Natural killer cell (primary cell): ENCODE measurements at places on chromosomes 2 and 18. TPM values are rescaled to one million over a fixed set of nuclear protein-coding genes. Genes with fewer than 3 reads are reported as not detected.
A peak's percentile ranks its signal among the peaks of the same experiment; 100 is the strongest.

GRCh38 chr2:175766880-175767279 is 235.2 kb downstream of the LNPK start:
- H3K4me1 ChIP-seq: no peaks in the 10 kb centered on the region
- no peak overlapping the region for H3K27ac ChIP-seq
- H3K4me3 ChIP-seq: no peak overlapping the region
- no peak for DNase-seq

- no peaks in the 10 kb centered on the region for H3K27me3 ChIP-seq
- H3K36me3 ChIP-seq: no peaks in the 10 kb centered on the region
- H3K4me1 ChIP-seq: no peaks in the 10 kb centered on the region
These were observed 125.2 kb upstream of the GAREM1 start for GRCh38 chr18:32595832-32596231.

DNA sequence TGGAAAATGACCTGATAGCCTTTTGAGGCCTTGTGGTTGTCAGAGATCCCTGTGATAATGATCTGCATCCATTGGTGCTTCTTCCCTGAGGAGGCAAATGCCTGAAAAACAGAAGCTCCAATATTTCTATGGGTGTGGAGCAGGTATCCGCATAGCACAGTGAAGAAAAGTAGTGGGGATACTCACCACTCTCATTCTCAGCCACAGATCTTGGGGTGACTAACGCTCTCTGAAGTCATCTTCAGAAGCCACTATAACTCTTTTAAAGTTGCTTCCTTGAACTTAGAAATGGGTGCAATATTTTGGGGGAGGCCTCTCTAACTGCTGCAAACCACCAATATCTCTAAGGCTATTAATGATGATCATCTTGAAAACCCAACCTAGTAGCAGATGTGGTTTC is 46.2 kb downstream of the ARHGAP15 start:
- H3K4me3 ChIP-seq: no peak overlapping the region
- H3K27me3 ChIP-seq: no peaks in the 10 kb centered on the region
- no peak for DNase-seq
- peaks cover 5% of the 10 kb centered on the region for H3K36me3 ChIP-seq
- peaks cover 5% of the 10 kb centered on the region for H3K4me1 ChIP-seq

DNA sequence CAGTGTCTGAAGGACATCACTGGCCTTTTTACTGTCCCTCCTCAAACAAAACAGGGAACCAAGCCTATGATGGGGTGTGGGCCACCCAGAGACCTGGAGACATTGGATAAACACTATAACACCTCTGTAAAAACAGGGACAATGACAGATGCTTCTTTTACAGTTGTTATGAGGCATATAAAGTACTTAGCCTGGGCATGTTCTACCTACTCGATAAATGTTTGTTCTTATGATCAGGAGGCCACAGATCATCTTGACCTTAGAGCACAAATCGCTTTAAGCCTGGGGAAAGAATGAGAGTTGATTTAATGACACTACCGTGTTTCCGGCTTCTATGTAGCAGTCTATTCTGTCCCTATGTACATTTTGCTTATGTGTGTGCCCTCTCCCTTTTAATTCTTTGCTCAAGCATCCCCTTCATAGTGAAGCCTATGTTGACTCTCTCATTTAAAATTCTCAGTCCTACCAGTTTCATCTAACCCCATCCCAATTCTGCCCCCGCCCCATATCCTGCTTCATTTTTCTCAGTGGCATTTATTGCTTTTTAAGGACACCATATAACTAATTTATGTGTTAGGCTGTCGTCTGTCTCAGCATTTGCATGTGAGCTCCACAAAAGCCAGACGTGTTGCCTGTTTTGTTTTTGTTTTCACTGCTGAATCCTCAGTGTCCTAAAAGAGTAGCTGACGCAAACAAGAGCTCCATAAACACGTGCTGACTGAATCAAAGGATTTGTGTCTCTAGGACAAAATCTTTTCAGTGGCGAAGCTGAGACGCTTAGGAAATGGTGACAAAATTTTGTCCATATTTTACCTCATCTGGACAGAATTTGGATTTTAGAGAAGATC is 182.3 kb upstream of the ST6GAL2 start:
- no peak for DNase-seq
- no peak overlapping the region for H3K4me3 ChIP-seq
- no peaks in the 10 kb centered on the region for H3K4me1 ChIP-seq
- H3K27me3 ChIP-seq: no peaks in the 10 kb centered on the region
- H3K27ac ChIP-seq: no peak overlapping the region

DNA sequence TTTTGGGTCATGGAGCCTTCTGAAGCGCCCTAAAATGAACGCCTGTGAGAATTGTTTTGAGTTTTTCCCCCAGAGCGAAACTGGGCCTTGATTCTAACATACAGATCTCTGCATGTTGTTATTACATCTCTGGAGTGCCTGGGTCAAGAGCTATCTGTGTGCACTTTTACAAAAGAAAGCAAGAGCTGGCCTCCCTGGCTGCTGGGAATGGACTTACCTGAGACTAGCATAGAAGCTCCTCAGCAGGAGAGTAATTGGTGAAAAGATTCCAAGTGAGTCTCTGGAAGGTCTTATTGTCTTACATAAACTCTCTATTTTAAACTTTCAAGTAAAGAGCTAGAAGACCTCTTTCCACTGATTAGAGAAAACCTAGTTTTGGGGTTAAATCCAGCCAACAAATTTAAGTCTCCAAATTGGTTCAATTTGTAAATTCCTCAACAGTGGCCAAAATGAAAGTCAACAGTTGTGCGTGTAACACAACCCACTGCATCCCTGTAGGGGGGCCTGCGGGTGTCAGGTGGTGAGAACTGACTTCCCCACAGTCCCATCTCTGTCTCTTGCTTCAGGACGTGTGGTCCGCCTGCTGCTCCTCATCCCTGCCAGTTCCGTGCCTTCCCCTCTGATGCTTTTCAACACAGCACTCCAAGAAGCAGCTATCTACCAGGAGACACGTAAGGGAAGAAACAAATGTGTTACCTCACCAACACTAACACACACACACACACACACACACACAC is 206.1 kb downstream of the SH3BP4 start:
- H3K27ac ChIP-seq: no peak overlapping the region
- no peak for DNase-seq
- H3K27me3 ChIP-seq: no peaks in the 10 kb centered on the region
- no peaks in the 10 kb centered on the region for H3K36me3 ChIP-seq
- H3K4me3 ChIP-seq: no peak overlapping the region
- H3K4me1 ChIP-seq: no peaks in the 10 kb centered on the region

GRCh38 chr2:68385220-68385906 is 20.3 kb downstream of the PLEK start:
- H3K4me3 ChIP-seq: no peak overlapping the region
- H3K27me3 ChIP-seq: no peaks in the 10 kb centered on the region
- peaks cover 89% of the 10 kb centered on the region for H3K36me3 ChIP-seq
- H3K27ac ChIP-seq: peak overlapping the region; percentile 74
- peak; percentile 71 for DNase-seq

DNA sequence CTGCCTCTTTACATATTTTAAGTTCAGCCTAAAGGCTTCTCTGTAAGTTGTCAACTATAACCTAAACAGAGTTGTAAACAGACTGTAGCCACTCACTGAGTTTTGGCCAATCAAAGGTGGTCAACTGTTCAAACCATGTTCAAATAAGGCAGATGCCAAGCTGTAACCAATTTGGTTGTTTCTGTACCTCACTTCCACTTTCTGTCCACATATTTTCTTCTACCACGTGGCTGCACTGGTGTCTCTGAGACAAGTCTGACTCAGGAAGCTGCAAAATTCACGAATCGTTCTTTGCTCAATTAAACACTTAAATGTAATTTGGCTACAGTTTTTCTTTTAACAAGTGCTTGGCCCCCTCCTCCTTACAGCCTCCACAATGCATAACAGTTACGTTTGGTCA is 555.2 kb downstream of the CNTNAP5 start:
- DNase-seq: no peak
- no peaks in the 10 kb centered on the region for H3K4me1 ChIP-seq
- H3K36me3 ChIP-seq: no peaks in the 10 kb centered on the region
- no peaks in the 10 kb centered on the region for H3K27me3 ChIP-seq

- H3K27me3 ChIP-seq: peaks cover 26% of the 10 kb centered on the region
- no peak overlapping the region for H3K27ac ChIP-seq
- no peak overlapping the region for H3K4me3 ChIP-seq
- peaks cover 8% of the 10 kb centered on the region for H3K4me1 ChIP-seq
These were observed 34.8 kb upstream of the SPATA3 start for GRCh38 chr2:230961091-230961491.

The LYPD1 gene
- total RNA-seq: not detected

- DNase-seq: no peak
- H3K27me3 ChIP-seq: no peaks in the 10 kb centered on the region
- H3K4me1 ChIP-seq: peaks cover 38% of the 10 kb centered on the region
- H3K4me3 ChIP-seq: no peak overlapping the region
- H3K36me3 ChIP-seq: no peaks in the 10 kb centered on the region
These were observed 200.1 kb downstream of the BCL11A start for GRCh38 chr2:60353406-60353800.

GRCh38 chr2:161733025-161733424 is 108.8 kb downstream of the SLC4A10 start:
- no peak for DNase-seq
- H3K27ac ChIP-seq: no peak overlapping the region
- no peaks in the 10 kb centered on the region for H3K27me3 ChIP-seq
- no peak overlapping the region for H3K4me3 ChIP-seq

The AKAIN1 gene
- not detected for total RNA-seq

The TPRKB gene
- total RNA-seq: 24.1 TPM

The DSG4 gene
- not detected for total RNA-seq

DNA sequence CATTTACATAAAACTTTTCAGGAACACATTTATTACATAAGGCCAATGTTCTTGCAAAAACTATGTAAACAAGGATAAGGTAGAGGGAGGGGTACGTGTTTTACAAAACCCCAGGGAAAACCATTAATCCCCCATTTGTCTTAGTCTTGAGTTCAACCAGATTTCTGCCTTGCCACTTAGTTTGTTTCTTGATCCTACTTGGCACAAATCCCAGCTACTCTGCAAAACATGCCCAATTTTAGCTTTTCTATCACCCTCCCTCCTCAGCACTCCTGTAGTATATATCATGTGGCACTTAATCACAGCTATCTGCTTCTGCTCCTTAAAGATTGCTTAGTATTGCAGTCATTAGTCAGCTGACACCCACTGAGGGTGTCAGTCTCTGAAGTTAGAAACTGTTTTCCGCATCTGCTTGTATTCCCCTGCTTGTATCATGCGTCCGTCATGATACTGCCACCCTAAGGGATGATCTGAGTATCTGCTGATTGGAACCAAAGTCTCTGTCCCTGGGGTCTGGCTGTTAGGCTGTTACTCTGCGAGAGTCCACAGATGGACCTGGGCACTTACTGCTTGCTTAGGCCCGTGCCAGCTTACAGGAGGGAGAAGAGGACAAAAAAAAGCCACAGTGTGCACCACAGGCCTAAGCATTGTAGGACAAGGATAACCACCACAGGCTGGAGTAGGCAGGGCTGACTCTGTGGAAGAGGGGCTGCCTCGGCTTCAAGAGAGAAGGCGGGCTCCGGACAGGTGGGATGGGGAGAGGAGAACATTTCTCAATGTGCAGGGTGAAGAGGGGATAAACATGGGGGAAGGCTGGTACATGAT is 82.2 kb downstream of the EPAS1 start:
- H3K4me1 ChIP-seq: no peaks in the 10 kb centered on the region
- no peak overlapping the region for H3K27ac ChIP-seq

The UGT1A10 gene
- not detected for total RNA-seq

GRCh38 chr2:120879431-120880295 is 144.0 kb downstream of the GLI2 start:
- no peak for DNase-seq
- H3K27ac ChIP-seq: no peak overlapping the region
- H3K4me3 ChIP-seq: no peak overlapping the region
- no peaks in the 10 kb centered on the region for H3K4me1 ChIP-seq

The SNTG2 gene
- total RNA-seq: not detected

DNA sequence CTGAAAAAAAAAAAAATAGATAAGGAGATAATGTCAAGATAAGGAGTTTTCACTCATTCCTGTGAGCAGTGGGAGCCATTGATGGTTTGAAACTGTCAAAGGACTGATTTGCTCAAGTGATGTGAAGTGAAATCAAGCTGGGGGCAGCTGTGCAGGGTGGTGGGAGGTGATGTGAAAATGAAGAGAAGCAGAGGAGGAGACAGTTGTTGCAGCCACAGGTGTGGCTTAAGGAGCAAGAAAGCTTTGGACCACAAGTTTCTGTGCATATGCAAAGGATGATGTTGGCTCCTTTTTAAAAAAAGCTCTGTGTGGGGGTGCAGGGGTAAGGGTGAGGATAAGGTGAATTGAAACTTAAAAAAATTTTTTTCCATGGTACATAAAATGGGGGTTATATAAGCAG is 8.3 kb downstream of the EFR3B start:
- no peak overlapping the region for H3K4me3 ChIP-seq
- no peaks in the 10 kb centered on the region for H3K36me3 ChIP-seq
- H3K27ac ChIP-seq: no peak overlapping the region
- DNase-seq: no peak

The LRATD1 gene
- total RNA-seq: not detected

- H3K4me3 ChIP-seq: no peak overlapping the region
- no peaks in the 10 kb centered on the region for H3K27me3 ChIP-seq
- no peak overlapping the region for H3K27ac ChIP-seq
- H3K36me3 ChIP-seq: peaks cover 20% of the 10 kb centered on the region
- DNase-seq: no peak
These were observed 35.1 kb upstream of the MPP4 start for GRCh38 chr2:201733544-201733943.

GRCh38 chr18:63078471-63078870 is 241.1 kb downstream of the BCL2 start:
- no peaks in the 10 kb centered on the region for H3K36me3 ChIP-seq
- H3K27me3 ChIP-seq: no peaks in the 10 kb centered on the region
- H3K27ac ChIP-seq: no peak overlapping the region
- peaks cover 5% of the 10 kb centered on the region for H3K4me1 ChIP-seq
- DNase-seq: no peak

The MC2R gene
- not detected for total RNA-seq

DNA sequence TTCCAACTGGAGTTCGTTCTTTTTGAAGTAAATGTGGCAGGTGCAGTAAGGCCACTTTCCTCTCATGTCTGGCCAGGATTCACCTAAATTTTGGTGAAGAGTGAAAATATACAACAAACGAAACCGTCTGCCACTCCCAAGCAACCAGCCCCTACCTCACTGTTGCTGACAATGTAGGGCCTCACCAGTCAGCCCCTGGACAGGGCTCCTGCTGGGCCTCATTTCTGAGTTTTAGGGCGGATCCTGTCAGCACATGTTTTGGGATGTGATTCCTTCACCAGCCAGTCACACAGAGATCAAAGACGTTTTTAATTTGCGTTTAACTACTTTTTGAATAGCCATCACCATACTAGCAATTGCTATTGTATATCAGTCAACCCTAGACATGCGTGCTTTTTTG is 185.0 kb downstream of the WDR7 start:
- H3K27me3 ChIP-seq: no peaks in the 10 kb centered on the region
- H3K4me3 ChIP-seq: no peak overlapping the region
- no peak overlapping the region for H3K27ac ChIP-seq
- no peak for DNase-seq
- no peaks in the 10 kb centered on the region for H3K36me3 ChIP-seq

- H3K27me3 ChIP-seq: no peaks in the 10 kb centered on the region
- no peak overlapping the region for H3K4me3 ChIP-seq
- H3K36me3 ChIP-seq: no peaks in the 10 kb centered on the region
- H3K27ac ChIP-seq: no peak overlapping the region
- H3K4me1 ChIP-seq: no peaks in the 10 kb centered on the region
- DNase-seq: no peak
These were observed 24.1 kb downstream of the TFPI start for GRCh38 chr2:187529977-187530721.

GRCh38 chr18:44701227-44701626 is 20.5 kb downstream of the SETBP1 start:
- H3K27me3 ChIP-seq: no peaks in the 10 kb centered on the region
- H3K27ac ChIP-seq: peak overlapping the region; percentile 73
- DNase-seq: no peak

The ALPG gene
- not detected for total RNA-seq
